ENCODE measurements at places on chromosomes 2 and 18. TPM values are rescaled to one million over a fixed set of nuclear protein-coding genes. Genes with fewer than 3 reads are reported as not detected.

DNA sequence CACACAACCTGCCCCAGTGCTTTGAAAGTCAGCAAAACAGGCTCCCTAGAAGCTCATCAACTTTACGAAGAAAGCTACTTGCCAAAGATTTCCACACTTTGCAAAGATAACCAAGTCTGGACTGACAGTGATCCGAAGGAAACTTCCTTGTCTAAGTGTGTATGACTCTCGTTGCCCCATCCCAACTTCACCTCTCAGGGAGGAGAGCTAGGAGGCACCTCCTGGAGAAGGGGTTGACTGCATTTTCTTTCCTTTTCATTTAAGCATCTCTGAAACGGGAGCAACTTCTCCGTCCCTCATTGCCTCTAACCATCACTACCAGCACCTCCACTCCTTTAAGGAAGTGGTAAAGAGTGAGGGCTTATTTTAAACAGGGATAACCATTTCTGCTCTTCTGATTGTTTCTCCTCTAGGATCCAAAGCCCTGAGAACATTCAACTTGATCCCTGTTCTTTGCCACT is 7.0 kb downstream of the ZEB2 start:
- H3K36me3 ChIP-seq, result no peaks in the 10 kb centered on the region
- no peak overlapping the region for H3K27ac ChIP-seq
- peaks cover 21% of the 10 kb centered on the region for H3K27me3 ChIP-seq

GRCh38 chr2:70261501-70261900 is 3.6 kb downstream of the PCYOX1 start:
- H3K4me3 ChIP-seq, result no peak overlapping the region

DNA sequence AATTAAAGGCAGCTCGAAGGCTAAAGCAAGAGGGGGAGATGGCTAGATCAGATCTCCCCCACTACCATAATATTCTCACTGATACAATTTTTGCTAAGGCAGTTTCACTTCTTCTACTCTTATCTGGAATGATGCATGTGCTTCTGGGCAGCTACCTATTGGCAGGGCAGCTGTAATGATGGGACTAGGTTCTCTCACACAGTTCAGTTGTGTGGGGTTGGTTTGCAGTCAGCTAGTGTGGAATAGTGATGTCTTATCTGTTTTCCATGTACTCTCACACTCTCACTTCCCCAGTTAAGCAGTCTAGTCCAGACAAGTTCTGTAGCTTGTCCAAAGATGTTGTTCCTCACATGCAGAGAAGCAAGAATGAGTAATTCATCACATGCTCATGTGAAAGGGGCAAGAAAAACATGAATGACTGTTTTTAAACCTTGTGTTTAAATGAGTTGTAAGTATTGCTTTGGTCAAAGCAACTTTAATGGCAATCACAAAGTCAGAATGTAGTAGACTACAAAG is 836.1 kb downstream of the CBLN2 start:
- no peaks in the 10 kb centered on the region for H3K27me3 ChIP-seq
- no peaks in the 10 kb centered on the region for H3K36me3 ChIP-seq
- no peak for DNase-seq
- no peak overlapping the region for H3K27ac ChIP-seq

GRCh38 chr18:48676756-48677368 is 138.0 kb downstream of the CTIF start:
- no peaks in the 10 kb centered on the region for H3K36me3 ChIP-seq
- no peak for DNase-seq
- no peaks in the 10 kb centered on the region for H3K4me1 ChIP-seq
- no peak overlapping the region for H3K27ac ChIP-seq
- no peak overlapping the region for H3K4me3 ChIP-seq

DNA sequence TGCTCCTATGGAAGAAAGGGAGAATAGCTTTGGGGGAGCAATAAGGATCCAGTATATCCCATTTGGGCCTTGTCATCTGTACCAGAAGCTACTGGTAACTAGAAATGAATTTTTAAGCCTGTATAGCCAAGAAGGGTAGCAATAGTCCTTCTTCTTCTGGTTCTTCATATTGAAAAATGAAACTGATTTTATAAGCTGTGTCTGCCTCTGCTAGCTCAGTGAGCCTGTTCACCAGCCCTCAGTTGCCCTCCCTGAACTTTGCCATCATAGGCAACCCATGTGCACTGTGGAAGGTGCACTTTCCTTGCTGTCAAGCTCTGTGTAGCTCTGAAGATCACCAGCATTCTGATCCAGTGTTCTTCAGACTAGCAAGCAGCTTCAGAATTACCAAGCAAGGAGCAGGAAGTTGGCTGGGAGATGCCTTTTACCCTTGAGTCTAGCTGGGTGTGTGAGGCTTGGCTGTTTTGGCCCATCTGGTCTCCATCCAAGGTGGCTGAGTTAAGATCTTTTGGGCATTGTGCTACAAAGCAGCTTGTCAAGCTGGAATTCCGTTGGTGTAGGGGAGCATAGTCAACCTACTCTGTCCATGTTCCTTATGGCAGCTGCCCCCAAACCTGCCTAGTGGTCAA is 55.8 kb upstream of the MGAT5 start:
- DNase-seq, result no peak
- no peaks in the 10 kb centered on the region for H3K4me1 ChIP-seq
- no peak overlapping the region for H3K27ac ChIP-seq
- no peak overlapping the region for H3K4me3 ChIP-seq
- H3K27me3 ChIP-seq, result no peaks in the 10 kb centered on the region

GRCh38 chr2:196743165-196743564 is 56.3 kb downstream of the GTF3C3 start:
- no peak overlapping the region for H3K27ac ChIP-seq
- H3K27me3 ChIP-seq, result no peaks in the 10 kb centered on the region
- DNase-seq, result no peak
- H3K4me3 ChIP-seq, result no peak overlapping the region
- no peaks in the 10 kb centered on the region for H3K4me1 ChIP-seq
- H3K36me3 ChIP-seq, result no peaks in the 10 kb centered on the region

GRCh38 chr2:57776916-57777315 is 269.7 kb upstream of the VRK2 start:
- H3K27ac ChIP-seq, result no peak overlapping the region
- H3K4me3 ChIP-seq, result no peak overlapping the region
- H3K36me3 ChIP-seq, result no peaks in the 10 kb centered on the region
- H3K27me3 ChIP-seq, result no peaks in the 10 kb centered on the region
- no peaks in the 10 kb centered on the region for H3K4me1 ChIP-seq
- DNase-seq, result no peak

GRCh38 chr2:143401861-143402260 is 272.6 kb downstream of the ARHGAP15 start:
- no peak overlapping the region for H3K27ac ChIP-seq
- H3K27me3 ChIP-seq, result no peaks in the 10 kb centered on the region
- DNase-seq, result no peak
- no peaks in the 10 kb centered on the region for H3K4me1 ChIP-seq
- no peak overlapping the region for H3K4me3 ChIP-seq

DNA sequence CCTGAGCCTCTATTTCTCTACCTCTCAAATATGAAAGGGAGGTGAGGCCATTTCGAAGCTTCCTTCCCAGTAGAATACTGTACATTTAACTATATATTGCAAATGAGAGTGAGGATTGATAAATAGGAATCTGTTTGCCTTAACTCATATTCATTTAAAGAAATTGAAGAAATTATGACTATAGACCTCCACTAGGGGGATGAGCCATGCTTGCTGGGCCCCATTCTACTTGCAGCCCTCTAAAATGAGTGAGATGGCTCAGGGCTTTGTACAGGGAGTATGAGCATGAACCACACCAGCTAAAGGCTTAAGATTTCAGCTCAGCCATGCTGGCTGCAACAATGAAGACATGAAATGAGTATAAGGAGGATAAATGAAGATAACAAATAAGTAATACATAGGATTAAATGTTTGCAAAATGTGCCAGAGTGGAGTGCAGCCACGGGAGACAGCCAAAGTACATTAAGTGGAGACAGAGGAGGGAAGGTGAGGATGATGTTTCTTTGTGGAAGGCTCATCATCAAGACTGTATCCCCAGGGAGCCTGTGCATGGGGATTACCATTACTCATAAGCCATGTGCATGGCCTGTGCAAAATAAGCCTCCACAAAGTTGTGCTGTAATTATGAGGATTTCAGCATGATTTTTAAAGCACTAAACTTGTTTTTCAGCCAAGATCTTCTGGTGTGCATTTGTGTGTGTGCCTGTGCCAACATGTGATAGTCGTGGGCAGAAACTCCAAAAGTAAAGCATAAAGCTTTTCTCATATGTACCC is 300.8 kb downstream of the CNTNAP5 start:
- H3K36me3 ChIP-seq, result no peaks in the 10 kb centered on the region
- H3K4me3 ChIP-seq, result no peak overlapping the region
- H3K27ac ChIP-seq, result no peak overlapping the region
- no peaks in the 10 kb centered on the region for H3K4me1 ChIP-seq
- DNase-seq, result no peak

DNA sequence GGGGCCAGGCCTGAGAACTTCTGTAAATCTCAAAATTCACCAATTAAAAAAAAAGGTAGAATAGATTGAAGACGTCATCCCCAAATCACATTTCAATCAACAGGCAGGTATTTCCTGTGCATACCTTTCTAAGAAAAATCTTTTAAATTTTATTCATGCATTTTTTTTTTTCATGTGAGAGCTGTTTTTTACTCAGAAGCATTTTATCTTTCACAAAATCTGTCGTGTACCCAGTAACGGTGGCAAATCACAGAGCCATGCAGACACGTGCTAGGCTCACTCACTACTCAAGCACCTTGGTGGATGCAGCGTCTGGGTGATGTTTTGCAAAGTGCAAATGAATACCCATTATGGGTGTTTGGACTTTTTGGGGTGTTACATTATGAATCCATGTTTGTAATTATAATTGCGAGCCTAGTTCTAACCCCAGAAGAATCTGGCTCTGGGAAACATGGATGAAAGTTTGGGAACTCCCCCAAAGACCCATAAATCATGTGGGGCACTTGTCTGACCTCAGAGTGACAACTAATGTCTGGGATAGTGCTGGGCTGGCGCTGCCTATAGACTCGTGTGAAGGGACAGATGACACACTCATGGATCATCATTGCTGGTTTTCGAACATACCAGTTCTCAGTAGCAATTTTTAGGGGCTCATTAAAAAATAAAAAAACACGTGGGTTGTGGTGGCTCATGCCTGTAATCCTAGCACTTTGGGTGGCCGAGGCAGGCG is 335.2 kb downstream of the LPIN1 start:
- no peaks in the 10 kb centered on the region for H3K4me1 ChIP-seq
- no peaks in the 10 kb centered on the region for H3K27me3 ChIP-seq
- no peak for DNase-seq
- H3K4me3 ChIP-seq, result no peak overlapping the region
- H3K36me3 ChIP-seq, result no peaks in the 10 kb centered on the region
- H3K27ac ChIP-seq, result no peak overlapping the region

DNA sequence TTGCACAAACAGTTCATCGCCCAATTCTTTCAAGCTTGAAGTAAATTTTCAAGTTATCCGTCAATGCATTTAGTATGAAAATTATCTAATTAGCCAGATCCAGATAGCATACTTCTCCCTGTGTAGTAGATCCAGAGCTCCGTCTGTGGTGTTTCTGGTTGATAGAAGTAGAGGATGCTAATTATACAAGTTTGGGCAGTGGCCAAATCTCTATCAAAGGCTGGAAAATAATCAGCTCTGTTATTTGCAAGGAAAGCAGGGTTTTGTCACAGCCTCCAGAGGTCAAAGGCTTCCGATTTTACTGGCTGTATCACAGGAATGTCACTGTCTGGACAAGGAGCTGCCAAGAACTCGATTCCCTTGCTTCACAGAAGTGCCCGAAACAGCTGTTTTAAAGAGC is 28.6 kb downstream of the LRRC30 start:
- no peak overlapping the region for H3K4me3 ChIP-seq
- no peaks in the 10 kb centered on the region for H3K4me1 ChIP-seq
- no peak for DNase-seq
- H3K27me3 ChIP-seq, result no peaks in the 10 kb centered on the region
- H3K36me3 ChIP-seq, result no peaks in the 10 kb centered on the region
- no peak overlapping the region for H3K27ac ChIP-seq

Gene SERPINB10
- not detected for total RNA-seq

Gene RNU2-63P
- 14.0 TPM for total RNA-seq

Gene PKDCC
- 14.8 TPM for total RNA-seq

Gene CCDC121
- 5.9 TPM for total RNA-seq

Gene CYP26B1
- total RNA-seq, result 12.3 TPM

Gene CXCR1
- not detected for total RNA-seq

Gene EFR3B
- 8.9 TPM for total RNA-seq

Gene SLC23A3
- 3.3 TPM for total RNA-seq

Data from Panc1 (cell line).